NCI-H1436 (cell line): ENCODE measurements at places on chromosomes 16 and 17.

DNA sequence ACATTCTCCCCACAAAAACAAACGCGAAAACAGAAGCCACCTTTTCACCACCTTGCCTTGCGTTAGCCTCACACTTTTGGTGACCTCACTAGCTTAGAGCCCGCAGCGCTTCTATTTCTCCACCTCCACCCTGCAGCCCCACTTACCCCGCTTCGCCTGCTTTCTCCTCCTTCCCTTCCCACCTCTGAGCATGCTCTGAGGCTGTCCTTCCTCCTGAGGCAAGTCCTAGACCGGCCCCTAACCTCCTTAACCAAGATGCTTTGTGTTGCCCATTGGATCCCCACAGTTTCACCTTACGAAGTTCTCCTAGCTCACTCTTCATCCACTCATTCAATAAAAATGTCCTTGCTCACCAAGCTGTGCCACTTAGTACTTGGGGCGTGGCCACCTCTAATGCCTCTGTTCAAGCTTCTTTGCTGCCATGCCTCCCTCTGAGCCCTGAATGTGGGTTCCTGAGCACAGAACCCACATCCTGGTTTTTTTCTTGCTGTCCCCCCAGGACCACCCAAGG, 1.3 kb downstream of the GNGT2 start:
- DNase-seq = no peak

DNA sequence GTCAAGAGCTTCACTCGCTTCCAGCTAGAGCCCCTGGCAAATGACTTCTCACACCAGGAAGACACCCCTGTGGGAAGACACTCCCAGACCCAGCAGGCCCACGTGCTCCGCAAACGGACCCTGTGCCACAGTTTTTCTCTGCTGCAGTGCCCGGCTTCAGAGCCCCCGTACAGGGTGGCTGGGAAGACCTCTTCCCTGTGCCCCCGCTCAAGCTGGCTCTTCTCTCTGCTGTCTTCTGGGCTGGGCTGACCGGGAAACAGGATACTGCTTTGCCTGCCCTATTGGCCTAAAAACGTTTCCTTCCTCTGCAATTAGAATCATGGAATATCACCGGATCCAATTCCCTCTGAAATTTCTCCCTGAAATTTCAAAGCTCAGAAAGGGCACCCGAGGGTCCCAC, 63.7 kb upstream of the CRHR1 start:
- no peak for DNase-seq

DNA sequence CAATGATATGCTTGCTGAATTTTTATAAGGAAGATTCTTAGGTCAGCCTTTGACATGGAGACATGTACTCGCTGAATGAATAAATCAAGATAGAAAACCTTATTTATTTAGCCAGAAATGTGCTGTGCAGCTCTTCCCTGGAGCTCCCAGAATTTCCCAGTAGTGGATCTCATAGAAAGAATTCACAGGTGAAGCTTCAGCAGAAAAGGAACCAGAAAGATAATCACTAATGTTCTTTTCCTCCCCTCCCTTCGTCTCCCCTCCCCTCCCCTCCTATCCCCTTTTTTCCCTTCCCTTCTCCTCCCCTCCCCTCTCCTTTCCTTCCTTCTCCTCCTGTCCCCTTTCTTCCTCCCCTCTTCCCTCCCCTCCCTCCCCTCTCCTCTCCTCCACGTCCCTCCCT, 158.2 kb downstream of the MAP2K6 start:
- no peak for DNase-seq

DNA sequence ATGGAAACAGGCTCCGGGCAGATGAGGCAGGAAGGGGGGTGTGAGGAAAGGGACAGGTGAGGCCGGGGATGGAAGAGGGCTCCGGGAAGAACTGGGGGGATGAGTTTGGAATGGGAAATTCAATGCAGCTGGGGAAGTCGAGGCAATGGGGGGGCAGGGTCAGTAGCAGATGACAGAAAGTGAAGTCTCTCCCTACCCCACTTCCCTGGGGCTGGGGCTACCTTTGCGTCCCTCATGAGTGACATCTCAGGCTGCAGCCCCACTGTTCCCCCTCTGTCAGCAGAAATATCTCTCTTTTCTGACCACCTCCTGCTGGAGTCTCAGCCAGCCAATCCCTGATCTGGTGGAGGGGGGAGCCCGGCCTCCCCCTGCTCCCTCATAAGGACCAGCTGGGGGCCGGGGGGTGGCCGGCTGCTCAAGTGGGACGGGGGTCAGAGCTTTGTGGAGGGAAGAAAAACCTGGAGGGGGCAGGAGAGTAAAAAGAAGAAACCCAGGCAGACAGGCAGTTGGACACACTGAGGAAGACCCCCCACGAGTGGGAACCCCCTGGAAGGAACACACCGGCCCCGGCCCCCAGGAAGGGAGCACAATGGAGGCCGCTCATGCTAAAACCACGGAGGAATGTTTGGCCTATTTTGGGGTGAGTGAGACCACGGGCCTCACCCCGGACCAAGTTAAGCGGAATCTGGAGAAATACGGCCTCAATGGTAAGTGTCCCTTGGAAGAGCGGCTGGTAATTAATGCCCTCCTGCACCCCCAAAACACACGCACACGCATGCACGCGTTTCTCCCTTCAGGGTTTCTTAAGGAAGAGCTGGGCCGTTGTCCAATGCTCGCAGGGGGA, at the start of gene ATP2A1:
Gene ATP2A1 (plus strand): TSS at position 406 of the 844 bp plus-strand sequence. CDS start 184 bp downstream, at position 590.
- no peak for DNase-seq

DNA sequence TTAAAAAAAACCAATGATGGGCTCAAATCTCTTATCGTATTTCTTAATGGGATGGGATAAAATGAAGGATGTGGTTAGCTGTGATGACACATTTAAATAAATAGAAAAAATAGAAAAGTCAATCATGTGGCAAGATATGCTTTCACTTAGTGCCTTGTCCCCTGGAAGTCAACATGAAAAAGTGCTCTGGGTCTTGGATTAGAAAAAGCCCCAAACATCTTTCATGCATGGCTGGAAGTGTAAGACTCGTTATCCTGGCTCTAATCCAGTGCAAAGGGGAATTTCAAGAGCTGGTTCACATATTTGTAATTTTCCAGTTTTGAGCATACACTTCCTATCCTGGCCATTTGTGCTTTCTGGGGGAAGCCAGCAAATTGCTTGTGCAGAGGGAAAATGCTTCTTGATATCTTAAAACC, 160.9 kb downstream of the MAP2K6 start:
- no peak for DNase-seq

- DNase-seq = no peak
Observed at GRCh38 chr16:87593710-87594258, 8.5 kb upstream of the JPH3 start.

DNA sequence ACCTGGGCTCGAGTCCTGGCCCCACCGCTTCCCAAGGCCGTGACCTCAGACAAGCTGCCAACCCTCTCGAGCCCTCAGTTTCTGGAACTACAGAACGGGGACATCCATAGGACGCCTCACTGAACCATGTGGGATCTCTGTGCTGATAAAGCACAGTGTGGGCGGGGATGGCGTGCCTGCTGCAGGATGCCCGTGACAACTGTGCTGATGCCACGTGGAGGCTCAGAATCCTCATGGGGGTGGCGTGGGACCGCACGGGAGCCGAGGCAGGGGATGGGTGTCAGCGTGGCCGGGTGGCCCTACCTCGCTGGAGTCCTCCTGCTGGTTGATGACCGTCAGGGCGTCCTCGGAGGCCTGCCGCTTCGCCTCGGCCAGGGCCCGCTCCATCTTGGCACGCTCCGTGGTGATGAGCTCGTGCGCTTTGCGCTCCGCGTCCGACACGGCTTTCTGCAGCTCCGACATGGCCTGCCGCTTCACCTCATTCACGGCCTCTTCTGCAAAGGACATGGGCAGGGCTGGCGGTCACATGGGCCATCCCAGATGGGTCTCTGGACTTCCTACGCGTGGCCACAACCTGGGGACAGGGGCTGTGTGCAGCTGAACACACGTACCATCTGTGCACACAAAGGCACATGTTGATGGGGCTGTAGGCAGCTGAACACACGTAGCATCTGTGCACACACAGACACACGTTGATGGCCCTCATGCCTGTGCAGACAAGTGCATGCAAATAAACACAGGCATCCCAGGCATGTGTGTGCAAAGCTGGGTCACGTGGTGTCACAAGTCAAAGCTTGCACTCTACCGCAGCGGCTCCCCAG, 12.7 kb upstream of the PABPN1L start:
- DNase-seq = no peak

- DNase-seq = no peak
Observed at GRCh38 chr17:3308603-3309002, 10.4 kb upstream of the OR3A1 start.

DNA sequence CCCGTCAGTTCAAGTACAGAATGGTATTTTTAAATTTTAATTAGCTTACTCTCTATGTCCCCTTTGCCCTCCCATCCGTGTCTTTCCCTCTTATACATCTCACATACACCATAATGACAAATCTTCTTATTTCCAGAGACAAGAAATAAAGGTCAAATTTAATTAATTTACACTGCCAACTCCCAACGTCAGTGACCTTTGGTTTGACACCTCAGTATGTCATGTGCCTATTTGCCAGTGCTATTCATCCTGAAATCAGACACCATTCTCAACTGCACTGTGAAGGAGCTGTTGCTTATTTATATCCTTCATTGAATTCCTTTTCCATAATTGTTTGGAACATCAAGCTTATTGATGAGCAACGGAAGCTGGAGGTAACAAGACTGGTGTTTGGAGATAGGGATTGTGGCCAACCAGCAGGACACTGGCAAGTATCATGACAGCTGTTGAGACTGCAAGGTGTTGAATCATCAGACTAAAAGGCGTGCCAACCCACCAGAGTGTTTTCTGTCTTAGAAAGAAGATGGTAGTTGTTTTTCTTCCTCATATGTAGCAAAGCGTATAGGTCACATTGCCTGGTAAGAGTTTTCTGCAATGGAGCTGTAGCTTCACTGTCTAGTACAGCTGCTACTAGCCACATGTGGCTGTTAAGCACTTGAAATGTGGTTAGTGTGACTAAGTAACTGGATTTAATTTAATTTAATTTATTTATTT, 12.5 kb downstream of the CALCOCO2 start:
- DNase-seq = no peak

- no peak for DNase-seq
Observed at GRCh38 chr16:89067677-89068443, 25.8 kb upstream of the ACSF3 start.

DNA sequence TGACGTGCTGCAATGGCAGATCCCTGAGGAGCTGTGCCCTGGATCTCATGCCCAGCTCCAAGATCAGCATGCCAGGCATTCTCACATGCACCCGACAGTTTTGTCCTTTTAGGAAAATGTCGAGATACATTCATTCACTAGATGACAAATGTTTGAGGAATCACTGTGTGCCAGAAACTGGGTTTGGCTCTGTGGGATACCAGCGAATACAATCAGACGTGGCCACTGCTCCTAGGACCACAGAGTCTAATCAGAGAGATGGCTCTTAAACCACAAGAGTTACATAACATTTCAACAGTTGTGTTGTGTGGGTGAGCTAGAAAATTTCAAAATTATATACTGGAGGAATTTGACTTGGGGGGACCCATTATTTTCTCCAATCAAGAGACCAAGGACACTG, 579.7 kb downstream of the CDH13 start:
- DNase-seq = no peak

- DNase-seq = no peak
Observed at GRCh38 chr16:82801361-82801760, 174.6 kb downstream of the CDH13 start.

- DNase-seq = no peak
Observed at GRCh38 chr17:81509207-81509971, 3.2 kb downstream of the ACTG1 start.

GRCh38 chr17:9144502-9145249, 123.4 kb downstream of the NTN1 start:
- DNase-seq = no peak

GRCh38 chr16:85759136-85759535, 8.2 kb upstream of the C16orf74 start:
- no peak for DNase-seq

DNA sequence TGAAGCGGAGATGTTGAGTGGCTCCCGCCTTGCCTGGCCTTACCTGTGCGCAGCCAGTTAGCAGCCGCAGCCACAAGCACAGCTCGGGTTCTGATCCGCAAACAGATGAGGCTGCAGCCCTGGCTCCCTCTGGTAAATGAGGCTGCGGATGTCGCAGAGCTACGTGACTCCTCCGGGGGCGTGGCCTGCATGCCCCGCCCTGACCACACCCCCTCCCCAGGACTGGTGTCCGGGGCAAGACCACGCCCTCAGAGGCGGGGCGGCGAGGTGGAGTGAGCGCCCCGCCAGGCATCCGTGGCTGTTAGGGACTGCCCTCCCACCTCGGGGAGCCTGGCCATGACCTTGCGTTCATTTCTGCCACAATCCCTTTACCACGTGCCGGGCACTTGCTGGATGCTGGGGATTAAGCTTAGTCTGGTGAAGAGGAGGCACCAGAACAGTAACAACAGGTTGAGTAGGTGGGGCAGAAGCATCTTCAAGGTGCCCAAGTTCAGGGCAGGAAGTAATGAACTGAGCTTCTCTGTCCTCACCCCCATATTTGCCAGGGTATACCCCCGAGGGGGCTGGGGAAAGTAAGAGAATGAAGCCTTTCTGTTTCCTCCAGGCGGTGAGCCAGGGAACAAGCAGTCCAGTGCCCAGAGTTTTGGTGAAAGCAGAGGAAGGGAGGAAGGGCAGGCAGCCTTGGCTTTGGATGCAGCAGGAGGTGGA, at the start of gene ALDOC:
Gene ALDOC (minus strand): TSS at position 138 of the 708 bp plus-strand sequence. CDS start 1,363 bp downstream, outside the sequence.
- DNase-seq = peak; percentile 99

- DNase-seq = no peak
Observed at GRCh38 chr16:65600629-65601028, 478.8 kb upstream of the CDH11 start.

DNA sequence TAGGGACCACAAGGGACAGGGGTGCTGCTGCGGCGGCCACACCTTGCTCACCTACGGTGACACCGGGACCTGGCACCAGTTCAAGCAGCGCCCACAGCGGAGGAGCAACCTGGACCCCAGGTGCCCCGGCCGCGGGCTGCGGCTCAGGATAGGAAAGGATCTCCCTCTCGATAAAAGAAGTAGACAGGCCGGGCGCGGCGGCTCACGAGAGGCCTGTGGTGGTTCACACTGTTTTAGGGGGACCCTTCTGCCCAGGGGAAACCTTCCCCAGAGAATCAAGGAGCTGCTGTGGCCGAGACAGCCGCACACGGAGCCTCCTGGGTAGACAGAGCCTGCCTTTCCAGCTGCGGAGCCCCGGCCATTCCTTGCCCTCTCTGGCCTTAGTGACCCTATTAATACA, 17.9 kb upstream of the ATP2A3 start:
- no peak for DNase-seq

GRCh38 chr17:13961265-13961664, 108.0 kb upstream of the COX10 start:
- DNase-seq = no peak

- DNase-seq = no peak
Observed at GRCh38 chr17:73334771-73335513, 23.1 kb upstream of the CDC42EP4 start.

GRCh38 chr16:11252482-11252931, 3.5 kb downstream of the SOCS1 start:
- no peak for DNase-seq

DNA sequence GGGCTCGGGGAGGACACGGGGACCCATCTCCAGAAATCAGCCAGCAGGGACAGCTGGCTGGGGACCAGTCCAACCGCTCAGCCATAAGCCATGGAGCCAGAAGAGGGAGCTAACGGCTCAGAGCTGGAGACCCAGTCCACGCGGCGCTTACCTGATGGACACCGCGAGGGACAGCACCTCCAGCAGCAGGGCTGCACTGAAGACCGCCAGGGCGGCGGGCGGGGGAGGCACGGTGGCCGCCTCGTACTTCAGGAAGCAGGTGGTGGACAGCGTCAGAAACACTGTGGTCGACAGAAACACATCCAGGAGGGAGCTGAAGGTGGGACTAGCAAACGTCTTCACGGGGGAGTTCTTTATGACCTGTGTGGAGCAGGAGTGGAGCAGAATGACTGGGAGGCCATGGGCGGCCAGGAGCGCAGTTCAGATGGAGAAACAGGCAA, 102.6 kb upstream of the CREBBP start:
- DNase-seq = no peak
